ENCODE measurements at places on chromosomes 4 and X. TPM values are rescaled to one million over a fixed set of nuclear protein-coding genes. Genes with fewer than 3 reads are reported as not detected.
A peak's percentile ranks its signal among the peaks of the same experiment; 100 is the strongest.

CSAG3 gene
- total RNA-seq = not detected

ZNF157 gene
- not detected for total RNA-seq

- H3K27ac ChIP-seq = no peak overlapping the region
- no peaks in the 10 kb centered on the region for H3K36me3 ChIP-seq
- no peak for DNase-seq
- no peaks in the 10 kb centered on the region for H3K4me1 ChIP-seq
Measured at GRCh38 chr4:2923668-2924173, 39.5 kb downstream of the NOP14 start.

DNA sequence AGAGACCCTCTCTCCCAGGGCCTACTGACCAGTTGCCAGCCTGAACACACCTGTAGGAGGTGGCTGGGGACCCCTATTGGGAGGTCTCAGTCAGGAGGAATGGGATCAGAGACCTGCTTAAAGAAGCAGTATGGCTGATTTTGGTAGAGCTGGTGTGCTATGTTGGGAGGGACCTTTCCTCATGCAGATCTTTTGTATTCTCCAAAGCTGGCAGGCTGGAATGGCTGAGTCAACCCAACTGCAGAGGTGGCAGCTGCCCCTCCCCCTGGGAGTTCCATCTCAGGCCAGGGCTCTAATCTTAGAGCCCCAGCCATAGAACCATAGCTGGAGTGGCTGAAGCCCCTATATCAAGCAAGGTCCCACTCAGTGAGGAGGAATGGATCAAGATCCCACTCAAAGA lies 279.3 kb upstream of the BMP3 start:
- no peak overlapping the region for H3K27ac ChIP-seq
- H3K27me3 ChIP-seq = no peaks in the 10 kb centered on the region

DNA sequence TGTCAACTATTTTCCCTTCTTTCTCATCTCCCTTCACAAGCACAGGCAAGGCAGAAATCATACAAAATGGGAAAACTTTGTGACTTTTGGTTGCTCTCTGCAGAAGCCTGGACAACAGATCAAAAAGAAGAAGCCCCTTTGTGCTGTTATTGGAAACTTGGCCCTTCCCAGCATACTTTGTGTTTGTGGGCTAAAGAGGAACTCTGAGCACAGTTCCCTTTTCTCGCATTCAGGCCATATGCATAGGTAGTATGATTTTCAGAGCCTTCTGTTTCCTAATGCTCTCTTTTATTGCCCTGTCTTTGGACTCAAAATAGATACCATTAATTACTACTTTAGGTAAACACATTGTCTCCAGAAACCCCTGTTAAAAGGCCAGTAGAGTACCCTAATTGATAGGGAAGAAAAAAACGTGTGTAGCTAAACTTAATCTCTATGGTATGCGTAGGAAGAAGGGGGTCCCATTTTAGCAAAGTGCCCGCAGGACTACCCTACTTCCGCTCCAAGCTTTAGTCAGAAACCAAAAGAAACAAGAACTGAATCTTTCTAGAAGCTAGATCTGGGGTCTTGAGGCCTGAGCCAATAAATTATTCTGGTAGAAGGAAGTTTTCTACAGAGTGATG lies 26.6 kb downstream of the VSIG4 start:
- no peaks in the 10 kb centered on the region for H3K36me3 ChIP-seq
- no peaks in the 10 kb centered on the region for H3K27me3 ChIP-seq
- H3K4me3 ChIP-seq = no peak overlapping the region
- DNase-seq = no peak
- no peaks in the 10 kb centered on the region for H3K4me1 ChIP-seq
- no peak overlapping the region for H3K27ac ChIP-seq

- no peaks in the 10 kb centered on the region for H3K36me3 ChIP-seq
- H3K4me3 ChIP-seq = no peak overlapping the region
- H3K27me3 ChIP-seq = no peaks in the 10 kb centered on the region
- no peaks in the 10 kb centered on the region for H3K4me1 ChIP-seq
- peak; percentile 80 for DNase-seq
Measured at GRCh38 chr4:8917868-8918783, 46.5 kb upstream of the HMX1 start.
